ENCODE measurements at places on chromosomes 16 and 17. TPM values are rescaled to one million over a fixed set of nuclear protein-coding genes. Genes with fewer than 3 reads are reported as not detected.

Gene MYH8
- polyA plus RNA-seq: not detected

GRCh38 chr16:85523602-85524364 lies 89.3 kb upstream of the GSE1 start:
- peak; percentile 65 for DNase-seq
- no peak overlapping the region for H3K4me3 ChIP-seq
- peaks cover 10% of the 10 kb centered on the region for H3K4me1 ChIP-seq
- H3K27me3 ChIP-seq: no peaks in the 10 kb centered on the region

Gene SLC12A3
- not detected for polyA plus RNA-seq

DNA sequence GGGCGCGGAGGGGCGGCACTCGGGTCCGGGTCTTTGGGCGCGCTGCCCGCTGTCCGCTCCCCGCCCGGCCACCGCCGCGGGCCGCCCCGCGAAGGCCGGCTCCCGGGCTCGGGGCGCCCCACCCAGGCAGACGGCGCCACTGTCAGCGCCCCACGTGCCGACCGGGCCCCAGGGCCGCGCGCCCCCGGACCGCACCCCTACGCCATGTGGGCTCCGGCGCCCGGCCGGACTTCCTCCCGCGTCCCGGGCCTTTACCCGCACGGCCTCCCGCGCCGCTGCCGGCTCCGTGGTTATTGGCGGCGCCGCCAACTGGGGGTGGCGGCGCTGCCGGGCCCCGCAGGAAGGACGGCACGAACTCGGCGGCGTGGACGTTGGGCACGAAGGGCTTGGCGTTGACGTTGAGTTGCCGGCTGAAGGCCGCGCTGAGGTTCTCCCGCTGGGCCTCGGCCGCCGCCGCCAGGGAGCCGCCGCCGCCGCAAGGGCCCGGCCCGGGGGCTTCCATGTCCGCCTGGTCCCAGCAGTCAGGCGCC lies 577 bp downstream of the GSPT1 start:
- H3K27ac ChIP-seq: no peak overlapping the region
- DNase-seq: peak; percentile 35
- peaks cover 25% of the 10 kb centered on the region for H3K4me1 ChIP-seq
- H3K36me3 ChIP-seq: no peaks in the 10 kb centered on the region
- peak overlapping the region; percentile 71 for H3K4me3 ChIP-seq
- no peaks in the 10 kb centered on the region for H3K27me3 ChIP-seq

Gene RSPRY1
- polyA plus RNA-seq: 25.8 TPM

DNA sequence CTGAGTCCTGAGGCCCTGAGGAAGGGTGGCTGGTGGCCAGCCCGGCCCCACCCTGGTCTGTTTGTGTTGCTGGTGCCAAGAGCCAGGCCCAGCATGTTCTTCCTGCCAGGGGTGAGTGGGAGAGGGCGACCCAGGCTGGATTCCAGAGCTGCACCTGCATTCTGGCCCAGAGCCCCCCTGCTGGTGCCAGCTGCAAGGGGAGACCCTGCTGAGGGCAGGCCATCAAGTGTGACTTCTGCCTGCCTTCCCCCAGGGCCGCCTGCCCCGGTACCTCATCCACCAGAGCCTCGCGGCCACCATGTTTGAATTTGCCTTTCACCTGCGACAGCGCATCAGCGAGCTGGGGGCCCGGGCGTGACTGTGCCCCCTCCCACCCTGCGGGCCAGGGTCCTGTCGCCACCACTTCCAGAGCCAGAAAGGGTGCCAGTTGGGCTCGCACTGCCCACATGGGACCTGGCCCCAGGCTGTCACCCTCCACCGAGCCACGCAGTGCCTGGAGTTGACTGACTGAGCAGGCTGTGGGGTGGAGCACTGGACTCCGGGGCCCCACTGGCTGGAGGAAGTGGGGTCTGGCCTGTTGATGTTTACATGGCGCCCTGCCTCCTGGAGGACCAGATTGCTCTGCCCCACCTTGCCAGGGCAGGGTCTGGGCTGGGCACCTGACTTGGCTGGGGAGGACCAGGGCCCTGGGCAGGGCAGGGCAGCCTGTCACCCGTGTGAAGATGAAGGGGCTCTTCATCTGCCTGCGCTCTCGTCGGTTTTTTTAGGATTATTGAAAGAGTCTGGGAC lies 2.4 kb upstream of the TCAP start:
- 0 out of 2 replicates have a peak overlapping the region, but pooled peaks have one; percentile 59 for H3K27ac ChIP-seq
- DNase-seq: peak; percentile 46
- no peaks in the 10 kb centered on the region for H3K36me3 ChIP-seq
- peaks cover 21% of the 10 kb centered on the region for H3K27me3 ChIP-seq
- H3K4me1 ChIP-seq: peaks cover 42% of the 10 kb centered on the region
- H3K4me3 ChIP-seq: peak overlapping the region; percentile 51

DNA sequence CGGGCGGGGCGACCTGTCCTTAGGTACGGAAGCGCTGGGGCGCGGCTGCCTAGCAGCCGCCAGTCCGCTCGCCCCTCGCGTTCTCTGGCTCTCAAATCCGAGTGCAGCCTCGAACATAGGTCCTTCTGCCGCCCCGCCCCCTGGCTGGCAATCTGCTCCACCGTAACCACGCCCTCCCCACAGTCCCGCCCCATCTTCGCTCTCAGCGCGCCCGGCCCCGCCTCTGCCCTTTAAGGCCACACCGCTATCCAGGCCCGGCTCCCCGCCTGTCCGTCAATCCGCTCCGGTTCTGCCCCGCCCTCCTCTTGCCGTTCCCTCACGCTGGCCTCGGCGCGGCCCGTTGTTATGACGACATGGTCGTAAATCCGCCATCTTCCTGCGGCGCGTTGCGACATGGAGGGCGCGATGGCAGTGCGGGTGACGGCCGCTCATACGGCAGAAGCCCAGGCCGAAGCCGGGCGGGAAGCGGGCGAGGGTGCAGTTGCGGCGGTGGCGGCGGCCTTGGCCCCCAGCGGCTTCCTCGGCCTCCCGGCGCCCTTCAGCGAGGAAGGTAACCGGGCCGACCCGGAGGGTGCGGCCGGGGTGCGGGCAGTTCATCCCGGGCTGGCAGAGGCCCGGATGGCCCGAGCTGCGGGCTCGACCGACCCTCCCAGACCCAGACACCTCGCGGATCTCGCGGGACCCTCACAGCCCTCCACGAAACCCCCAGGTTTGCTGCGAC lies at the start of gene E4F1:
TSS of gene E4F1 (plus strand) at position 371 of the 721 bp plus-strand sequence. CDS start at position 394, 23 bp downstream.
- H3K36me3 ChIP-seq: no peaks in the 10 kb centered on the region
- no peaks in the 10 kb centered on the region for H3K4me1 ChIP-seq
- DNase-seq: peak; percentile 100

- no peaks in the 10 kb centered on the region for H3K27me3 ChIP-seq
- H3K4me3 ChIP-seq: no peak overlapping the region
- no peak overlapping the region for H3K27ac ChIP-seq
- peak; percentile 78 for DNase-seq
- H3K36me3 ChIP-seq: no peaks in the 10 kb centered on the region
- peaks cover 14% of the 10 kb centered on the region for H3K4me1 ChIP-seq
Measured at GRCh38 chr16:24689128-24689527, 40.3 kb upstream of the TNRC6A start.

Gene SLC38A8
- not detected for polyA plus RNA-seq

- no peak overlapping the region for H3K4me3 ChIP-seq
- peaks cover 22% of the 10 kb centered on the region for H3K4me1 ChIP-seq
- H3K36me3 ChIP-seq: peaks cover 79% of the 10 kb centered on the region
- no peaks in the 10 kb centered on the region for H3K27me3 ChIP-seq
Measured at GRCh38 chr17:28912281-28912937, 9.5 kb upstream of the DHRS13 start.

- no peak overlapping the region for H3K4me3 ChIP-seq
- H3K36me3 ChIP-seq: no peaks in the 10 kb centered on the region
- H3K27me3 ChIP-seq: no peaks in the 10 kb centered on the region
Measured at GRCh38 chr16:48160575-48160974, 4.8 kb upstream of the ABCC12 start.

DNA sequence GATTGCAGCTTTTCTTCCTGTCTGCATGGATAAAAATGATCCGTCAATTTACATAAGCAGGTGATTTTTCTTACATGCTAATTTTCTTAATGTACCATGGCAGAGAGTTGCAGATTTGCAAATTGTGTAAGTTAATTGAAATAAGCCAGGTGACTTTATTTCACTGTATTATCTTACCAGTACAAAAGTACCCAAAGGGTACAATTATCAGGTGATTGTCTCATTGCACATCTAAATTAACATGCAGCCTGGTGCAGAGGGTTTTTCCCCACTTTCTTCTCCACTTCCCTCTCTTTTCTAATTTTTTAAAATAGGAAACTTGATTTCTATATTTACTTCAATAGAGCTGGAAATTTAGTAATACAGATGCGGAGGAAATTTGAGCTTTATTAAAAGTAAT lies 11.2 kb downstream of the NLK start:
- peaks cover 84% of the 10 kb centered on the region for H3K4me1 ChIP-seq
- DNase-seq: no peak
- no peaks in the 10 kb centered on the region for H3K27me3 ChIP-seq
- peak overlapping the region; percentile 31 for H3K4me3 ChIP-seq
- no peaks in the 10 kb centered on the region for H3K36me3 ChIP-seq
- peak overlapping the region; percentile 63 for H3K27ac ChIP-seq

GRCh38 chr16:83842291-83842690 lies 34.5 kb downstream of the HSBP1 start:
- peaks cover 46% of the 10 kb centered on the region for H3K4me1 ChIP-seq
- H3K27me3 ChIP-seq: no peaks in the 10 kb centered on the region
- no peak overlapping the region for H3K4me3 ChIP-seq

DNA sequence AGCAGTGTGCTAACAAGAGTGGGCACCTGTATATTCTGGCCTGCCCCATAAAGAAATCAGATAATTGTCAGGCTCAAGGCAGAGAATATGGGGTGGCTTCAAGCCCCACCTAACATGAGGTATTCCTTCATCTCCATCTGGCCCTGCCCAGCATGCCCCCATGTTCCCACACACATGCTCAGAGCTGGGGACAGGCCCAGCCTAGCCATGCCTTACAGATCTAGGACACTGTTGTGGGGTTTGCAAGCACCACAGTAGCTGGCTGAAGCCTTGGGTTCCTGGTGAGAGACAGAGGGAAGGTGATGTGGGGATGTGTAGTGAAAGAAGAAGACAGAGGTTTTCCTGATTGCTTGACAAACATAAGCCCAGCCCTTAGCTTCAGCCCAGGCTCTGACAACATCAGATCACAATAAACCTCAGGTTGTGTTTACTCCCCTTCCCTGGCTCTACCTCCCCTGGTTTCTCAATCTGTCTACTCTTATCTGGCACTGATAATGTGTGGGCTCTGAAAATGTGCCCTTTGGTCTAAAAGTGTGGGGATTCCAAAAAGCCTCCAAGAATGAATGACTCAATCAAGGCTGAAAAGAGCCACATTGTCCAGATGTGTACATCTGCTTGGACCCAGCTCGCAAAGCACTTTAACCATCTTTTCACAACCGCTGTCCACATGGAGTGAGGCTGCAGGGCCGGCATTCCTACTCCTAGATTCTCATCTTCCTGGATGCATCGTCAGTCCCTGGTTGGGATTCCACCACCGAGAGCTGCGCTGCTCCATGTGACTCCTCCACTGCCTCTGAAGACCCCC lies 34.4 kb downstream of the CDRT4 start:
- H3K4me3 ChIP-seq: no peak overlapping the region
- H3K27me3 ChIP-seq: no peaks in the 10 kb centered on the region
- no peaks in the 10 kb centered on the region for H3K36me3 ChIP-seq
- H3K4me1 ChIP-seq: no peaks in the 10 kb centered on the region
- no peak overlapping the region for H3K27ac ChIP-seq

Gene ATF7IP2
- polyA plus RNA-seq: 55.7 TPM

Gene RBFOX1
- 3.6 TPM for polyA plus RNA-seq

- no peaks in the 10 kb centered on the region for H3K36me3 ChIP-seq
- no peak overlapping the region for H3K4me3 ChIP-seq
- no peak overlapping the region for H3K27ac ChIP-seq
- peaks cover 16% of the 10 kb centered on the region for H3K4me1 ChIP-seq
- H3K27me3 ChIP-seq: no peaks in the 10 kb centered on the region
Measured at GRCh38 chr16:23278031-23278430, 24.1 kb upstream of the SCNN1B start.

DNA sequence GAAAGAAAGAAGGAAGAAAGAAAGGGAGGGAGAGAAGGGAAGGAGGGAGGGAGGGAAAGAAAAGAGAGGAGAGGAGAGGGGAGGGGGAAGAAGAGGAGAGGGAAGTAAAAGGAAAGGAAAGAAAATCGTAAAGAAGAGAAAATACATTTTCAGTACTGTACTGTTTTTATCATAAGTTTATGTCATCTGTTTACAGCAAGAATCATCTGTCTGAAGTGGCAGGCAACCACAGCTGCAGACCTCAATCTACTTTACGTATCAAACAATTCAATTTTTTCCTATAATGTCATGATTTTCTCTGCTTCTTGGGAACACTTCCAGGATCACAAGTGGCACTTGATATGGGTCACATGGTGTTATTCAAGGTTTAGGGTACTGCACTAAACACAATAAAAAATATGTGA lies 58.3 kb downstream of the USP32 start:
- H3K27me3 ChIP-seq: no peaks in the 10 kb centered on the region
- DNase-seq: no peak
- no peak overlapping the region for H3K4me3 ChIP-seq

- H3K27ac ChIP-seq: no peak overlapping the region
- H3K4me1 ChIP-seq: no peaks in the 10 kb centered on the region
- no peaks in the 10 kb centered on the region for H3K27me3 ChIP-seq
Measured at GRCh38 chr17:73068322-73069153, 23.9 kb downstream of the SLC39A11 start.

GRCh38 chr17:17682737-17683680 lies 1.8 kb downstream of the RAI1 start:
- no peak overlapping the region for H3K27ac ChIP-seq
- peaks cover 99% of the 10 kb centered on the region for H3K27me3 ChIP-seq
- peak overlapping the region; percentile 66 for H3K4me3 ChIP-seq
- peaks cover 28% of the 10 kb centered on the region for H3K4me1 ChIP-seq
- peak; percentile 75 for DNase-seq
- H3K36me3 ChIP-seq: no peaks in the 10 kb centered on the region

Gene ZDHHC7
- polyA plus RNA-seq: 13.1 TPM

DNA sequence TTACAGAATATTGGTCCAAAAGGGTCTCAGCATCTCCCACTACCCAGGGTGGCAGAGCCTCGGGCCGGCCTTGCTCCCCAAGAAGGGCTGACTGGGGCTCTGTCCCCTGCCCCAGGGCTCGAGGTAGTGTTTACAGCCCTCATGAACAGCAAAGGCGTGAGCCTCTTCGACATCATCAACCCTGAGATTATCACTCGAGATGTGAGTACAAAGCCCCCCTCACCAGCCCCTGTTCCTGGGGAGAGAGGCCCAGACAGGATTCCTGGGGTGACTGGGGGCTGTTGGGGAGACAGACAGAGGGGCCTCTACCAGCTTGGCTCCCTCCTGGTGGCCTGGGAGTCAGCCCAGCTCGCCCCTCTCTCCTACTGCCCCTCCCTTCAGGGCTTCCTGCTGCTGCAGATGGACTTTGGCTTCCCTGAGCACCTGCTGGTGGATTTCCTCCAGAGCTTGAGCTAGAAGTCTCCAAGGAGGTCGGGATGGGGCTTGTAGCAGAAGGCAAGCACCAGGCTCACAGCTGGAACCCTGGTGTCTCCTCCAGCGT lies 6.1 kb upstream of the NLRC5 start:
- H3K4me3 ChIP-seq: no peak overlapping the region
- no peak for DNase-seq
- H3K4me1 ChIP-seq: no peaks in the 10 kb centered on the region
- H3K36me3 ChIP-seq: no peaks in the 10 kb centered on the region

Gene WNK4
- polyA plus RNA-seq: 0.65 TPM

- DNase-seq: peak; percentile 59
- peaks cover 4% of the 10 kb centered on the region for H3K27me3 ChIP-seq
- no peak overlapping the region for H3K27ac ChIP-seq
- H3K4me3 ChIP-seq: peak overlapping the region; percentile 72
Measured at GRCh38 chr17:49676276-49676868, 1.5 kb downstream of the SPOP start.
